ENCODE measurements at places on chromosomes 2 and 18.

DNA sequence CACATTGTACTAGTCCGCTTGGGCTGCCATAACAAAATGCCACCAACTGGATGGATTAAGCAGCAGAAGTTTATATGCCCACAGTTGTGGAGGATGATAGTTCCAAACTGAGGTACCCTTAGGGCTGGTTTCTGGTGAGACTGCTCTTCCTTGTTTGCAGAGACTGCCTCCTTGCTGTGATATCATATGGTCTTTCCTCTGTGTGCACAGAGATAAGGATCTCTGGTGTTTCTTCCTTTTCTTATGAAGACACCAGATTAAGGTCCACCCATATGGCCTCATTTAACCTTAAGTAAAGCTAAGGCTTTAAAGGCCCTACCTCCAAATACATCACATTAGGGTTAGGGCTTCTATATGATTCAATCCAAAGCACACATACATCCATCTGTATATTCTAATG lies 738.2 kb upstream of the GCFC2 start:
- DNase-seq = no peak

GRCh38 chr18:13048061-13048595 lies 57.0 kb downstream of the CEP192 start:
- no peak for DNase-seq

DNA sequence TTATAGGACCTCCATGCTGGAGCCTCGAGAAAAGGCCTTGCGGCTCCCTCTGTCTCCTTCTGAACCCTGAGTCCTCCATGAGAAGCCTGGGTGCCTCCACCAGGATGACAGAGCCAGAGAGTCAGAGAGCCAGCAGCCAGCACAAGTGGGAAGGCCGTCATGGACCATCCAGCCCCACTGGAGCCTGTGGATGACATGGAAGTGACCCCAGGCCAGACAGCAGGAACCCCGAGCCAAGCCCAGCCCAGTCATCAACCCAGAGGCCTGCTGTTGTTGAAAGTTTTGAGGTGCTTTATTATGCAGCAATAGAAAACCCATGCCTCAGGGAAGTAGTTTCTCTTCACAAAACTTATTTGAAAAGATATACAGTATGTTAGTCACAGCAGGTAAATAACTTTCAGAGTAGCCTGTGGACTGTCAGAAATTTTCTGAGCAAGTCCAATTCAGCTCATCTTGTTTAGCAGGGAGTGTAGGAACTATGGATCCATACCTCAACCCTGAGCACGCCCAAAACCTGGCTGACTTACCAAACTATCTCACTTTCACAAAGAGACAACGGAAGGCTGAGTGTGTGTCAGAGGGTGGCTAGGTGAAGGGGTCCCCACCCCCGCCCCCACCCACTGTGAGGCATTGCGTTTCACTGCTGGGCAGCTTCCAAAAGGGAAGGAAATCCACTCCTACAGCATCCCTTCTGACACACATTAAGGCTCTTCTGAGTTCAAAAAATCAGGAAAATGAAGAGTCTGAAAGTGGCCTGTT lies 79.9 kb upstream of the NDUFV2 start:
- no peak for DNase-seq

- DNase-seq = no peak
These were observed 39.1 kb downstream of the CYRIA start for GRCh38 chr2:16626497-16626896.

GRCh38 chr2:61658841-61659780 lies 121.0 kb upstream of the XPO1 start:
- peak; percentile 42 for DNase-seq

- no peak for DNase-seq
These were observed 4.3 kb downstream of the HPCAL1 start for GRCh38 chr2:10306901-10307463.

- no peak for DNase-seq
These were observed 7.3 kb upstream of the GALM start for GRCh38 chr2:38658613-38659012.

- DNase-seq = no peak
These were observed 8.9 kb downstream of the FBXO36 start for GRCh38 chr2:229931241-229931640.

GRCh38 chr2:43452318-43452731 lies 143.5 kb downstream of the THADA start:
- no peak for DNase-seq

GRCh38 chr18:78390348-78390951 lies 589.2 kb upstream of the SALL3 start:
- DNase-seq = no peak

DNA sequence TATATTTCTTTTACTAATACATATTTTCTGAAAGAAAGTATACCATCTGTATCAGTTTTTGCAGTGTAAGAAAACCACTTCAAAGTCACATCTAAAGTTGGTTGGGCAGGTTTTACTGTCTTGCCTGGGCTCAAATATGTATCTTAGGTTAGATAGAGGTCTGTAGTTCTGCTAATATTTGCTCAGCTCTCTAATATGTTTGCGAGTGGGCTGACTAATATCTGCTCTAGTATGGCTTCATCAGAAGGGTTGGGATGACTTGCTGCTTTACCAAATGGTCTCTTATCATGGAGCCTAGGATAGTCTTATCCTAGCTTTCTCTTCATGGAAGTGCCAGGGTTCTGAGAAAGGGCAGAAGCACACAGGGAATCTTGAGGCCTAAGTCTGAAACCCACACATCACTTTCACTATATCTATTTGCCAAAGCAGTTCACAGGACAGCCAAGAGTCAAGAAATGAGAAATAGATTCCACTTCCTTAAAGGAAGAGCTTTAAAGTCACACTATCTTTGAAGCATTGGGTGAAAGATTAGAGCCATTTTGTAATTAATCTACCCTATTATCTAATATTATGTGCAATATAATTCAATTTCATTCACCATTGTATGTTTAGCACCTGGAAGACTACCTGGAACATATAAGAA lies 610.0 kb downstream of the KCNJ3 start:
- no peak for DNase-seq

GRCh38 chr2:157420771-157421323 lies 23.0 kb downstream of the CYTIP start:
- no peak for DNase-seq

DNA sequence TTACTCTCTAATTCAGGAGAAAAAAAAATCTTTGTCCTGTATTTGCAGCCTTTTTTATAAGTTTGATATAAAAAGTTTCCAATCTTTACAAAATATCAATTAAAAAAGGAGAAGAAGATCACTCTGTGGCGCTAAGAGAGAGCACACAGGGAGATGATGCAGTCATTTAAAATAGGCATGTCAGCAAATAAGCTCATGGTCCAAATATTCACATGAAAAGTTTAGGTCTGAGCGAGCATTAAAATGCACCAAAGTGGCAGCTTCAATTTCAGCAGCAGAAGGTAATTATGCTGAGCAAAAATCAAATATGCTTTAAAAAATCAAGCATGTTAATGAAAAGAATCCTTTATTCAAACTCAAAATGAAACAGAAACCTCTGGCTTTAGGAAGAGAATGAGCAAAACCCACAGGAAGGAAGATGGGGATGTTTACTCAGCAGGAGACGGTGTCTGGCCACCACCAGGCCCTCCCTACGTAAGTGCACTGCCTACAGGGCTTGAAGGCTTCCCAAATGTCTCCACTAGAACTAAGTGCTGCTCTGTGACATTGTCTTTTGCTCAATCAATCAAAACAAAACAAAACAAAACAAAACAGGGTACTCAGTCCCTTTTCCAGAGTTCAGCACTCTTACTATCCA lies 120.4 kb downstream of the L3MBTL4 start:
- no peak for DNase-seq

DNA sequence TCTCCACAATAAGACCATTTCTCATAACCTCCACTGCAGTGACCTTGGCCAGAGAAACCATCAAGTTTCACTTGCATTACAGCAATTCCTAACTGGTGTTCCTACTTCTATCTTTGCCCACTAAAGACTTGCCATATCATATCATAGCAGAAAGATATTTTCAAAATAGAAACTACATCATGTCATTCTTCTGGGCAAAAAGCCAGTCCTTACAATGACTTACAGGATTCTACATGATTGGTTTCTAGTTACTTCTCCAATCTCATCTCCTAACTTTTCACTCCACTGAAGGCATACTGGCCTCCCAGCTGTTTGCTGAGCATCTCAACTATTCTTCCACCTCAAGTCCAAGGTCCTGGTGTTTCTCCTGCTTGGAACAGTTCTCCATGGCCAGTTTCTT lies 151.4 kb downstream of the HNMT start:
- no peak for DNase-seq

DNA sequence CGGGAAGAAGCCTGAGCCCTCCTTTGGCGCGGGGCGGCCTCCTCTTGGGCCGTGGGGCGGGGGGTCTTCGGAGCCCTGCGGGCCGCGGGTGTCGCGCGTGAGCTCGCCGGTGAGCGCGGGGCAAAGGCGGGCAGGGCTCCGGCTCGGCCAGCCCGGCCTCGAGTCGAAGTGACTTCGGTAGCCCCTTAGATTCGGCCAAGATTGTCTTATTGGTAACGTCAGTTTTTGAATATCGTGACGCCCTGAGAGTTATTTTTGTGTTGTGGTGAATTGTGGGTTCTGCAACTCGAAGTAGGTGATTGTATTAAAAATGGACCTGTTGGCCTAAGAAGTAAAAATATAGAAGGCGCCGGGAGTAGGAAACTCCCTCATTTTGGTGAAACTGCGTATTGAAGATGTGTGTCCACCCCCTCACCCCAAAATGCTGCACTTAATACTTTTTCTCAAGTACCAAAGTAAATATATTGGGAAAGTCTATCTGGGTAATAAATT lies 669 bp downstream of the MARCHF7 start:
- DNase-seq = no peak

DNA sequence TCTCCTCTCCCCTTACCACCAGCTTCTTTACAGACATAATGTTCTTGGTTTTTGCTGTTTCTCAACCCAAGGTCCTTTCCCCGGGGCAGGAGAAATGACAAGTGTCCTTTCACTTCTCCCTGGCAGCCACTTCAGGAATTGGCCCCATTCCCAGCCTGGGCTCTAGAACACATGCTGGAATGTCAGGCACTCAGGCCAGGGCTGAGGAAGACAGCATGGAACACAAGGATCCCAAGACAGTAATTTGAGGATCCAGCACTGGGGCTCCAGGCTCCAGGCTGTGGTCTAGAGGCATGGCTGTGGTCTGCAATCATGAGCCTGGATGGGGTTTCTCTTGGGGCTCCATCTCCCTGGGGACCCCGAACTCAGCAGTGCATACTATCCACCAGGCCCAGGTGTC lies 201.4 kb downstream of the CELF4 start:
- no peak for DNase-seq

DNA sequence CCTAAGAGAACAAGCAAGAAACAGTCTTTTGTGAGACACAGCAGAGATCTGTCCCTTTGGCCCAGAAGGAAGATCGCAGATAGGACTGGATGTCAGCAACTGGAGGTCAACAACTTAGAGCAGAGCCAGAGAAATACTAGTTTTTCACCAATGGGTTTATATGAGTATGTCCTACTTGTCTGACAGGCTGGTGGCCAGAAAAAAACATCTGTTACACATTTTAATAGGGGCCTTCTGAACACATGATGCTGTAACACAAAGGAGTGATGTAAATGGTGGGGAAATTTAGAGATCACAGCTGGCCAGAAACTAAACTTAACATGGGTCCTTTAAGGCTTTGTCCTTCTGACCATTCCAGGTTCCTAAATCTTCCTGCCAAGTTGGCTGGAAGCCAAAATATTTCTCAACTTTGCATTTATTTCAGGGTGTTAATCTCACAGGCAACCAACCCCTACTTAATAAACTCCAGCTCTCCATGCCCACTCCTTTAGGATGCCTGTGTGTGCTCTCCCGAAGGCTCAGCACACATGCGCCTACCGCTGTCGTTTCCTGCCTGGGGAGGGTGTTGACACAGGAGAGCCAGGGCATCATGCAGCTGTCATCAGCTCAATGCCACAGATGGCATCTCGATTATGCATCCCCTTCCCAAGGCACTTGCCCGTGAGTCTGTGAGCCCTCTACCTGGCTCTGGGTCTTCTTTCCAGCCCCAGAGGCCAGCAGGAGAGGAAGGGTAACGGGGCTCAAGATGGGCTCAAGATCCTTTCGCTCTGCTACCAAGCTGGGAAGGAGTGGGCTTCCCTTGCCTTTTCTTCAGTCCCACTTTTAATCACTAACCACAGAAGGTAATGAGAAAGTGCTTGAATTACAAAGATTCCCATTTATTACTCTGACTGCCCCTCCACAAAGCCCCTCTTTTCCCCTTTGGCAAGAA lies 252.5 kb downstream of the ETAA1 start:
- no peak for DNase-seq

- no peak for DNase-seq
These were observed 2.1 kb upstream of the EMILIN1 start for GRCh38 chr2:27076323-27076722.

DNA sequence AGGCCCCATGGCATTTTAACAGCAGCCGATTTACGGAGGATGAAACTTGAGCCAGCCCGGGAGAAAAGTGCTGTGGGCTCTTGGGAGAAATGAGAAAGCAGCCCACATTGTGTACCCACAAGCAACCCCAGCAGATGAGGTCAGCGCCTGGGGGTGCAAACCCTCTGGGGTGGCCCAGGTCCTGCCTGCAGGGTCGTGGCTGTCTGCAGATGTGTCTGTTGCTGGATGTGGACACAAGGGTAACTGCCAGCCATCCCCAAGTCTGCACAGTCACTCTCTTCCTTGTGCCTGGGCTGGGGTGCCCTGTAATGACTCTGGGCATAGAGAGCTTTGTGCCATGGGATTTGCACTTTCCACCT lies 170.8 kb downstream of the PRKCE start:
- no peak for DNase-seq
